ENCODE measurements at places on chromosomes 2 and 18. TPM values are rescaled to one million over a fixed set of nuclear protein-coding genes. Genes with fewer than 3 reads are reported as not detected.

FAP gene
- total RNA-seq = not detected

TSPYL6 gene
- not detected for total RNA-seq

ABCA12 gene
- not detected for total RNA-seq

MTX2 gene
- total RNA-seq = 11.4 TPM

SERPINB3 gene
- not detected for total RNA-seq

DNAH6 gene
- total RNA-seq = 0.83 TPM

TLK1 gene
- 91.5 TPM for total RNA-seq

NGEF gene
- total RNA-seq = not detected

GKN1 gene
- not detected for total RNA-seq

SPIRE1 gene
- 3.6 TPM for total RNA-seq

CNTNAP5 gene
- not detected for total RNA-seq

ARHGEF33 gene
- total RNA-seq = 0.17 TPM

APOB gene
- not detected for total RNA-seq

SYT4 gene
- total RNA-seq = not detected

SALL3 gene
- total RNA-seq = not detected

DUSP11 gene
- 32.2 TPM for total RNA-seq

SGPP2 gene
- 1.2 TPM for total RNA-seq

RFX8 gene
- total RNA-seq = 2.2 TPM

REG1B gene
- not detected for total RNA-seq

SERPINB13 gene
- not detected for total RNA-seq

SIX2 gene
- total RNA-seq = not detected

EFR3B gene
- total RNA-seq = 0.08 TPM

PSMA8 gene
- total RNA-seq = 1.3 TPM

ACYP2 gene
- total RNA-seq = 13.9 TPM

RGPD8 gene
- total RNA-seq = 12.2 TPM

SKOR2 gene
- total RNA-seq = not detected

IL1R2 gene
- total RNA-seq = 0.53 TPM

TCF23 gene
- not detected for total RNA-seq

FKBP1B gene
- total RNA-seq = 4.0 TPM
